ENCODE measurements at places on chromosomes 3 and 15.

DNA sequence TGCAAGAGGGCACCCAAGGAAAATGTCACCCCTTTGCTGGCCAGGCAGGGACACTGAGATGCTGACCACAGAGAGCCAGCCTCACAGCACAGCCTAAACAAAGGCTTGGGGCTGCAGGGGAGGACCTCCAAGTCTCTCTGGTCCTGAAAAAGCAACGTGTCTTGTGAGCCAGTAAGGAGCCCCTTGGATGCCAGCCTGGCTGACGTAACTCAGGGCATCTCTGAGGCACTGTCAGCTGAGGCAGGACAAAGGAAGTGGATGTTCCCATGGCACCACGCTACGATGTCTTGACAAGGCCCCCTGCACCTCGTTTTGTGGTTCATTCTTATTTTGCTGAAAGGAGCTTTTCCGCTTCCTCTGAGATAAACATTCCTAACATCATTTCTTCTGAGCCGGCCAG lies 160.7 kb downstream of the OR4M2 start:
- no peak for DNase-seq

GRCh38 chr3:186217820-186218164 lies 108.9 kb upstream of the ETV5 start:
- DNase-seq, result no peak

GRCh38 chr15:67879440-67880129 lies 39.7 kb upstream of the RNU6-1 start:
- DNase-seq, result no peak

DNA sequence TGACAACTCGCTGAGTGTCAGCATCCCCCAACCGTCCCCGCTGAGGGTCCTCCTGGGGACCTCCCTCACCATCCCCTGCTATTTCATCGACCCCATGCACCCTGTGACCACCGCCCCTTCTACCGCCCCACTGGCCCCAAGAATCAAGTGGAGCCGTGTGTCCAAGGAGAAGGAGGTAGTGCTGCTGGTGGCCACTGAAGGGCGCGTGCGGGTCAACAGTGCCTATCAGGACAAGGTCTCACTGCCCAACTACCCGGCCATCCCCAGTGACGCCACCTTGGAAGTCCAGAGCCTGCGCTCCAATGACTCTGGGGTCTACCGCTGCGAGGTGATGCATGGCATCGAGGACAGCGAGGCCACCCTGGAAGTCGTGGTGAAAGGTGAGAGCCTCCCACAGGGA lies 35.4 kb downstream of the ACAN start:
- DNase-seq, result no peak

GRCh38 chr3:179898024-179898423 lies 138.7 kb downstream of the PEX5L start:
- DNase-seq, result no peak
